Natural killer cell (primary cell): ENCODE measurements at places on chromosomes 6 and 20. TPM values are rescaled to one million over a fixed set of nuclear protein-coding genes. Genes with fewer than 3 reads are reported as not detected.

RIPPLY2 gene
- total RNA-seq: not detected

PRSS35 gene
- total RNA-seq: not detected

GJA1 gene
- total RNA-seq: not detected

SRSF6 gene
- 252 TPM for total RNA-seq

BNIP5 gene
- not detected for total RNA-seq

SLC17A3 gene
- 1.6 TPM for total RNA-seq

SEL1L2 gene
- total RNA-seq: not detected

BEND3 gene
- 1.6 TPM for total RNA-seq

TRIM15 gene
- not detected for total RNA-seq

TRIM40 gene
- not detected for total RNA-seq

NFATC2 gene
- total RNA-seq: 141 TPM

COL12A1 gene
- not detected for total RNA-seq

GRCh38 chr20:10336959-10337729 is 96.9 kb downstream of the MKKS start:
- no peak for DNase-seq

DNA sequence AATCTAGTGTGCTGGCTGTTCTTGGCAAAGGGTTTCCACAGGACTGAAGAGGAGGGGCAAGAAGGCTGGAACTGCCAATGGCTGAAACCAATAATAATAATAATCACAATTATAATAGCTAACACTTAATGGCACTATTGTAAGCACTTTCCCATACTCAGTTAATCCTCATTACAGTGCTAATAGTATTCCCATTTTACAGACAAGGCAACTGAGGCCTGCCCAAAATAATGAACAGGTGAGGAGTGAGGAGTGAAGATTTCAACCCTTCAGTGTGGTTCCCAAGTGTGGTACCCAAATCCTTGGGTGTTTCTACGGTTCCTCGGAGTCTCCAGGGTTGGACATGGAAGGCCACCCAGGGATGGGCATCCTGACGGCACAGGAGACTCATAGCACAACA is 69.9 kb downstream of the TRERF1 start:
- no peak for DNase-seq

DNA sequence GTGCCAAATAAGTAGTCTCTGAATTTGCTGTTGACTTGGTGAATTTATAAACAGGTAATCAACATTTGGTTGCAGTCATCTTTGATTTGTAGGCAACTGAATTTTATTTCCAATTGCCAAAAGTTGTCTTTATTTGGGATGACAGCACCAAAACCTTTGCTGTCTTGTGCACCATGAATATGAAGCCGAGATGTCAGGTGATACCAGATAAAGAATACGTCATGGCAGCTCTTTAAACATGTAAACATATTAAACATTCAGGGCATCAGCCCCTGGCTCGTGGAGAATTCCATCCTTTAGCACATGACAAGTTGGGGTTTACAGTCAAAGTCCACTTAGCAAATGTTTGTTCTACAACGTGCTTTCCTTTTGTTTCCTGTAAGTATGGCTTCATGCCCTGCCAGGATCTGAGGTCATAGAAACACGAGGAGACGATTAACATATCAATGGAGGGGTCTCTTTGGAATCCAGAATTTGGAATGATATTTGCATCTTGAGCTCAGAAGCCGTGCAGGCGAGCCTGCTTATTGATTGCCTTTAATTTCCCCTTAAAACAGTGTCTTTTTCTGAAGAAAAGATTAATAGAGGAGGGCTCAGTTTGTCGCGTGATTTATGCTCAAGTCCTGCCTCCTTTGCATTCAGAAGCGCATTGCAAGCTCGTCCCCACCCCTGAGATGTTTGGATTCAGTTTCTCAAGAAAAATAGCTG is 170.2 kb upstream of the ZNF217 start:
- DNase-seq: no peak

DNA sequence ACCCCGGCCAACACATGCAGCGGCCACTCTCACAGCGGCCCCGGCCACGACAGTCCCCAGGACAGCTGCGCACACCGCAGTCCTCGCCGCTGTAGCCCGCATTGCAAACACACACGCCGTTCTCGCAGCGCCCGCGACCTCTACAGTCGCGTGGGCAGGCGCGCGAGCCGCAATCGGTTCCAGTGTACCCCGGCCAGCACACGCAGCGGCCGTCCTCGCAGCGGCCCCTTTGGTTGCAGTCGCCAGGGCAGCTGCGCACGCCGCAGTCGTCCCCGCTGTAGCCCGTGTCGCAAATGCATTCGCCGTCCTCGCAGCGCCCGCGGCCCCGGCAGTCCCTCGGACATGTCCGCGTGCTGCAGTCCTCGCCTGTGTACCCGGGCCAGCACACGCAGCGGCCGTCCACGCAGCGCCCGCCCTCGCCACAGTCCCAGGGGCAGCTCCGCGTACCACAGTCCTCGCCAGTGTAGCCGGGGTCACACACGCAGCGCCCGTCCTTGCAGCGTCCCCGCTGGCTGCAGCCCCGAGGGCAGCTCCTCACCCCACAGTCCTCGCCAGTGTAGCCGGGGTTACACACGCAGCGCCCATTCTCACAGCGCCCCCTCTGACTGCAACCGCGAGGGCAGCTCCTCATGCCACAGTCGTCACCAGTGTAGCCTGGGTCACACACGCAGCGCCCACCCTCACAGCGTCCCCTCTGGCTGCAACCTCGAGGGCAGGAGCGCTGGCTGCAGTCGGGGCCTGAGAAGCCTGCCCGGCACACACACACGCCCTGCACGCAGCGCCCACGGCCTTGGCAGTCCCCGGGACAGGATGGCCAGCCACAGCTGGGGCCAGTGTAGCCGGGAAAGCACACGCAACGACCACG is 12.5 kb downstream of the TNXB start:
- DNase-seq: no peak

DNA sequence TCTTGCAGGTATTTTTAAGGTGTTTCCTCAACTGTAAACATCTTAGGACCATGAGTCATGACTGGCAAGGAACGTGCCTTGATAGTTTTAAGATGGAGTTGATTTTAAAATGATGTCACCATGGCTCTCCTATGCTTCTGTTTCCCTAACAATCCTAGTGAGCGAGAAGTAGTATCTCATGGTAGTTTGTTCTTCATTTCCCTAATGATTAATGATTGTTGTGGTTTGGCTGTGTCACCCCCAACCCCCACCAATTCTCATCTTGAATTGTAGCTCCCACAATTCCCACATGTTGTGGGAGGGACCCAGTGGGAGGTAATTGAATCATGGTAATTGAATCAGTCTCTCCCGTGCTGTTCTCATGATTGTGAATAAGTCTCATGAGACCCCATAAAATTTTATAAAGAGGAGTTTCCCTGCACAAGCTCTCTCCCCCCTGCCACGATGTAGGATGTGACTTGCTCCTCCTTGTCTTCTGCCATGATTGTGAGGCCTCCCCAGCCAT is 16.8 kb upstream of the BNIP5 start:
- no peak for DNase-seq

- DNase-seq: peak; percentile 30
Observed at GRCh38 chr20:58650181-58650775, 805 bp upstream of the STX16 start.

DNA sequence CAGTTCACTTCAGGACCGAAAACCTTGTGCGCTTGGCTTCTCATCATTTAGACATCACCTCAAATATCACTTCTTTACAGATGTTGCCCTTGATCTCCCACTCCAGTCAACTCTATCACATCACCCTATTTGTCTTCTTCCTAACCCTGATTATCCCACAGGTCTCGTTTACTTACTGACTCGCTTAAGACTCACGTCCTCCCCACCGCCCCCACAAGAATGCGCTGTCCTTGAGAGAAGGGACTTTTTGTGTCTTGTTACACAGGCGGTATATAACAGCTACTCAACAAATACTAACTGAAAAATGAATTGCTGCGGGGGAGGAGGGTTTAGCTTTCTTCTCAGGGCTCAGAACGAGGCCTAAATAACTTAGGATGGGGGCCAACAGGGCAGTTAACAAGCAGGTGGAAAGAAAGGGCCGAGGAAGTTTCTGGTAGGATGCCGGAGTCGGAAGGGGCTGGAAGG is 527 bp downstream of the TOMM34 start:
- DNase-seq: peak; percentile 82

DNA sequence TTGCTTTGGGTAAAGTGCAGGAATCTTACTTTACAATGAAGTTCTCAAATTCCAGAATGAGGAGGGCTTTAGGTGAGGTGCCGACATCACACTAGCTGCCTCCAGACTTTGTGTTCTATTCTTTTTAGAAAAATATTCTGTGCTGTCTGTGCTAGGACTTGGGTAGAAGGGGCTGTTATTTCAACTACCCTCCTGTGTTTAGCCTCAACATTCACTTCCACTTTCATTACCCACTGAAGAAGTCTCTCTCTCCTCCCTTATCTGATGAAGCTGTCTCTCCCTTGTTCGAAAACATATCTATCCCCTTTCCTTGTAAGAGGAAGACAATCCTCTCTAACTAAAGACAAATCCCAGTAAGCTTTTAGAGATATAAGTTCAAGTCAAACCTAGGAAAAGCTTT is 25.0 kb upstream of the BRPF3 start:
- no peak for DNase-seq

DNA sequence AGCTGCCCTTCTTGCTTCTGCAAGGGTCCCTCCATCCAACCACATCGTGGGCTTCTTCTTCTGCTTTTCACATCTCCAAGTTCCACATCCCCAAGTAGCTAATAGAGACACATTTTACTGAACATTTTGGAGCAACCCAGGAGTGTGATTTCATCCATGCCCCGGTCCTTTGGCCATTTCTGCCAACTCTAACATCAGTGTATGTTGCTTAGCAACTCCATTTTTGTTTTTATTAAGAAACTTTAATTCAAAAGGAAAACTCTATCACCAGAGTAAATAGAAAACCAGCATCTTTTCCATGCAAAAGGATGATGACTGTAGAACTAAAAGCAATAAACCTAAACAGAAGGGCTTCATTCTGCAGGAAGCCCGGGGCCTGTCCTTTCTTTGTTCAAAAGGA is 32.7 kb upstream of the SULF2 start:
- DNase-seq: no peak

- DNase-seq: no peak
Observed at GRCh38 chr6:56370561-56371211, 123.3 kb upstream of the COL21A1 start.

DNA sequence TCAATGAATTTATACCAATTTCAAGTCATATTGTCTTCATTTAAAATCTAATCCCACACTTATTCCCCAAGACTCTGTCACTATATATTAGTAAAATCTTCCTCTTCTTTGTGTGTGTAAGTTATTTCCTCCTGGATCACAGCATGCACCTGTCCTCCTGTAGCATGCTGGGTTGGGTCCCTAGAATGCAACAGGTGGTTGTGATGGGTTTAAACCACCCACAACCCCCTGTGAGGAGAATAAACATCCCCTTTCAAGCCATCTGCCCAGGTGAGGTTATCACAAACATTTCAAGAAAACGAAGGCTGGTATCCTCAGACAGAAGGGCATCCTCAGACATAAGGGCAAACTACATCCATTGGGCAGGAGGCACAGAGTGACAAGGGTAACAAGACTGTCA is 26.4 kb downstream of the DZANK1 start:
- no peak for DNase-seq

DNA sequence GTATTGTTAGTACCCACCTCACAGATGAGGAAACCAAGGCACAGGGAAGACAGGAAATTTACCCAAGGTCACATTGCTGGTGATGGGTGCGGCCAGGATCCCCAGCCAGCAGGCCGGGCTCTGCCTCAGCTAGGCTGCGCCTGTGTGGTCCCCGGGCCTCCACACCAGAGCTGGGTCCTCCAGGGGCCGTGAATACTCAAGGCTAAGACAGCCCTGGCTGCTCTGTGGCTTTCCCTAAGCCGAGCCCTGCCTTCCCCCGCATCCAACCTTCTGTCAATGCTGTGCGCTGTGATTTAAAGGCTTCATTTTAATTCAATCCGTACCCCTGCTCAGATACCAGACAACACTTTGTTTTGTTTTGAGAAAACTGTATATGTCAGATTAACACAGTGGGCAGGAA is 246.7 kb downstream of the TTLL2 start:
- no peak for DNase-seq

DNA sequence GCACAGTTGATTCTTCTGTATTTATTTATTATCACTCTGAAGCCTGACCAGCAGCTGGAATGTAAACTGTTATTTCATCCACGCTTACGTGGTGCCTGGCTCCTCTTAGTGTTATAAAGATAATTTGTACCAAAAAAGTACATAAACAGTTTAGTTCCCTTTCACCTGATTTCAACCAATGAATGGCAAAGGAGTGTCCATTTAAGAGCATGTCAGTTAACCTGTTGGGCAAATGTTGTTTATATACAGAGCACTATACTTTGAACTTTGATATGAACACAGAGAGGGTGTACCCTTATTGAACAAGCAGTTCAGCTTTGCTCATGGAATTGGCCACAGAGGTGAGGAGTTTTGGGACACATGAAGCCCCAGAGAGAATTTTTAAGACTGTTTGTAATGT is 7.2 kb upstream of the CTCFL start:
- DNase-seq: no peak

GRCh38 chr6:131694832-131695426 is 6.3 kb downstream of the OR2A4 start:
- no peak for DNase-seq

DNA sequence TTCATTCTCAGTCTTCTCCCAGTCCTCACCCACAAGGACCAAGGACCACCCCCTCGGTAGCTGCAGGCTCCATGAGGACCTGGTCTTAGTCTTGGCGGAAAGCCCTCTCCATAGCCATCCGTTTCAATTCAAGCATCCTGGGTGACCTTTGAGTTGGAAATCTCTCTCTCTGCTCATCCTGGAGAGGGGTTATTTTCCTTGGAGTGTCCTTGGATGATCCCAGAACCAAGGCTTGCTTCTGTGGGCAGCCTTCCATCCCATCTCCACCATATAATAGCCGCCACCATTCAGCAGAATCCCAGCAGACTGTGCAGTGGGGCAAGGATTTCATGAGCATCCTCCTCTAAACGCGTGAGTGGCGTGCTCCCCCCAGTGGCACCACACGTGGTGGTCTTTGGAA is at the start of gene BPIFA2:
BPIFA2 (plus strand) TSS at position 301 of the 400 bp plus-strand sequence. CDS start 987 bp downstream, outside the sequence.
- no peak for DNase-seq

DNA sequence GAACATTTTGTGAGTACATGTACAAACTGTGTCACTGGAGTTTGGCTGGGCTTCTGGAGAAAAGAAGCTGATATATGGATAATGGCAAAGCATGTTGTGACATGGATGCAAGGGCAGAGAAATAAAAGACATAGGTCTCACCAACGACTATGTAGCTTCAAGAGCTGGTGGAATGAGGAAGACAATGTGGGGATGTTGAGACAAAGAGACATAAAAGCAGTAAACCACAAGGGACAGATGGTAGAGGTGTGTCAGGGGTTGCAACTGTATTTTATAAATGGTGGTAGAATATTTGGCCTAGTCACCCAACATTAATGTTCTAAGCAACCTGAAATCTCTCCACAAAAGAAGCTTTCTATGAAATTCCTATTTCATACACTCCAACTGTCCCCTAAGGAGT is 199.0 kb downstream of the KCNQ5 start:
- no peak for DNase-seq

- no peak for DNase-seq
Observed at GRCh38 chr6:76000629-76001028, 71.8 kb downstream of the IMPG1 start.
